ENCODE measurements at places on chromosomes 1 and 21.
A peak's percentile ranks its signal among the peaks of the same experiment; 100 is the strongest.

GRCh38 chr1:19220080-19220846 is 10.2 kb upstream of the UBR4 start:
- no peak for DNase-seq

DNA sequence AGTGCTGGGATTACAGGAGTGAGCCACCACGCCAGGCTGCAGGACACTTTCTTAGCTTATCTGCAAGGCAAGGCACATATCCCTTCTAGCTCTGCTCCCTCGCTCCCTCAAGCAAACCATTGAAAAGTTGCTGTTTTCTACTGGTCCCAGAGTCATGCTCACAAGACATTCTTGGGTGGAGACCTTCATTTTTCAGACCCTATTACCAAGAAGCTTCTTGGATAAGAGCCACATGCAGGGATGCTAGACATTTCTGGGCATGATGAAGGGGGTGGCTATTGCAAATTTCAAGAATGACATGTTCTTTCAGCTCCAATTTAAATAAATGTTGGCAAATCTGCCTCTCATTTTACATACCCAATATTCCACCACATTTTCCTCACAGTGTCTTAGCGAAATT is 33.9 kb downstream of the CAPN9 start:
- no peak for DNase-seq

DNA sequence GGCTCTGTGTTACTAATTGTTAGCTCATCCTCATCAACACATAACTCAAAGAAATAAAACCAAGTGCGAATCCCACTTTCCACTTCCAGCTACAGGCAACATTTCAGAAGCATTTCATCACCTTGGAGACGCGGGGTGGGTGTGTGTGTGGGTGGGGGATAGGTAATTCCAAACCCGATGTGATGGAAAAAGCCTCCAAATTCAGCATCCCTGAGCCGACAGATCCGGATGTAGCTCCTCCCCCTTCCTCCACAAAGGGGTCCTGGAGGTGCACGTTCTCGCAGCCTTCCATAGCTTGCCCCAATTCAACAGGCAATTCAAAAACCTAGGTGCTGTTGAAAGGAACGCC is 486 bp downstream of the HSPA13 start:
- DNase-seq, result peak; percentile 44

DNA sequence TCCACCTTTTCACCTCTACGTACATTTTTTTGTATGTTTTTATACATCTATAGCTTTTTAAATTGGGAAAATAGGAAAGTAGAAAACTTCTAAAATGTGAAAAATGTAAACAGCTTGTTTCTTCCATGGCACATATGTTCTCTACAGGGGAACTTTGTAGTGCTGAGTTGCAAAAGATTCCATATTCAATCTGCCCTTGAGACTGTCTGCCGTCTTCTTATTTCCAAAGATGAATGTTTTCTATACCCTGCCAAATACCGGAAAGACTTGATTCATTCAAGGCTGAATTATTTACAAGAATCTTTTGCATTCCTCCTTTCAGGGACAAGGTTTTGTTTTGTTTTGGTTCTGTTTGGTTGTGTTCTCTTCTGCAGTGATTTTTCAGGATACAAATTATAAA is 1334.5 kb upstream of the ADGRL4 start:
- DNase-seq, result no peak

GRCh38 chr1:185650602-185651230 is 83.5 kb upstream of the HMCN1 start:
- no peak for DNase-seq

GRCh38 chr1:200207711-200208126 is 180.2 kb downstream of the NR5A2 start:
- DNase-seq, result no peak

GRCh38 chr1:113835686-113836290 is 23.5 kb upstream of the RSBN1 start:
- no peak for DNase-seq

DNA sequence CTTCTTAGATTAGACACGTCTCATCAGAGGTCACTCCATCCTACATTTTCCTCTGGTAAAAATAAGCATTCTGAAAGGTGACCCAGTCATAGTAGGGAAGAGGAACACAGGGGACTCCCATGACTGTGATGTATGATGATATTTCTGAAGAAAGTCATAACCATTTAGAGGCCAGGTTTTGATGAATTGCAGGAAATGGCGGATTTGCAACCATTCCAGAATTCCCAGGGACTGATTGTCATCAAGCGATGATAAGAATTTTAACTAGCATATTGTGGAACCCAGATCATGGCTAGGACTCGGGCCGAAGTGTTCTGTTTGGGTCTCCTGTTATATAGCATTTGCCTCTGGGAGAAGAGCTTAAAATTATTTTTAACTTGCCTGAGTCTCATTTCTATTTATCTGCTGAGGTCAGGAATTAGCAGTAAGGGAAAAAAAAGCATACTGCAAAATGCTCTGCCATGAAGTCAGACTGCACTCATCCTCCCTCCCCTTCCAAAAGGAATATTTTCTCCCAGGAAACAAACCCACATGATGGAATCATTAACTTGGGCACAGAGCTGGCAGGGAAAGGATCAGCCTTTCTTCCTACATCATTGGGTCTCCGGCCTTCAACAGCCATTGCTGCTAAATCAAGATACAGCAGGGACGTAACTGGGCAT is 286.7 kb downstream of the HLX start:
- DNase-seq, result no peak

GRCh38 chr21:24200052-24200451 is 1407.2 kb downstream of the MRPL39 start:
- no peak for DNase-seq

DNA sequence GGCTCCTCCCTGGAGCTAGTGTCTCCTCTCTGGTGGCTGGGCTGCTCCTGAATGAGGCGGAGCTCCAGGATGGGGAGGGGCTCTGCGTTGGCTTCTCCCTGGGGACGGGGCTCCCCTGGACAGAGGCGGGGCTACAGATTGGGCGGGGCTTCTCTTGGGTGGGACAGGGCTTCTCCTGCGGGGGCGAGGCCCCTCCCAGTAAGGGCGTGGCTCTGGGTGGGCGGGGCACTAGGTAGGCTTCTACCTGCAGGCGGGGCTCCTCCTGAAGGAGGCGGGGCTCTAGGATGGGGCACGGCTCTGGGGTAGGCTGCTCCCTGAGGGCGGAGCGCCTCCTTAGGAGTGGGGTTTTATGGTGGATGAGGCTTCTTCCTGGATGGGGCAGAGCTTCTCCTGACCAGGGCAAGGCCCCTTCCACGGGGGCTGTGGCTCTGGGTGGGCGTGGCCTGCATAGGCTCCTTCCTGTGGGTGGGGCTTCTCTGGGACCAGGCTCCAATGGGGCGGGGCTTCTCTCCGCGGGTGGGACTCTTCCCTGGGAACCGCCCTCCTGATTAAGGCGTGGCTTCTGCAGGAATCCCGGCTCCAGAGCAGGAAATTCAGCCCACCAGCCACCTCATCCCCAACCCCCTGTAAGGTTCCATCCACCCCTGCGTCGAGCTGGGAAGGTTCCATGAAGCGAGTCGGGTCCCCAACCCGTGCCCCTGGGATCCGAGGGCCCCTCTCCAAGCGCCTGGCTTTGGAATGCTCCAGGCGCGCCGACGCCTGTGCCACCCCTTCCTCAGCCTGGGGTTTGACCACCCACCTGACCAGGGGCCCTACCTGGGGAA is 22.7 kb upstream of the ARF1 start:
- DNase-seq, result peak; percentile 61

DNA sequence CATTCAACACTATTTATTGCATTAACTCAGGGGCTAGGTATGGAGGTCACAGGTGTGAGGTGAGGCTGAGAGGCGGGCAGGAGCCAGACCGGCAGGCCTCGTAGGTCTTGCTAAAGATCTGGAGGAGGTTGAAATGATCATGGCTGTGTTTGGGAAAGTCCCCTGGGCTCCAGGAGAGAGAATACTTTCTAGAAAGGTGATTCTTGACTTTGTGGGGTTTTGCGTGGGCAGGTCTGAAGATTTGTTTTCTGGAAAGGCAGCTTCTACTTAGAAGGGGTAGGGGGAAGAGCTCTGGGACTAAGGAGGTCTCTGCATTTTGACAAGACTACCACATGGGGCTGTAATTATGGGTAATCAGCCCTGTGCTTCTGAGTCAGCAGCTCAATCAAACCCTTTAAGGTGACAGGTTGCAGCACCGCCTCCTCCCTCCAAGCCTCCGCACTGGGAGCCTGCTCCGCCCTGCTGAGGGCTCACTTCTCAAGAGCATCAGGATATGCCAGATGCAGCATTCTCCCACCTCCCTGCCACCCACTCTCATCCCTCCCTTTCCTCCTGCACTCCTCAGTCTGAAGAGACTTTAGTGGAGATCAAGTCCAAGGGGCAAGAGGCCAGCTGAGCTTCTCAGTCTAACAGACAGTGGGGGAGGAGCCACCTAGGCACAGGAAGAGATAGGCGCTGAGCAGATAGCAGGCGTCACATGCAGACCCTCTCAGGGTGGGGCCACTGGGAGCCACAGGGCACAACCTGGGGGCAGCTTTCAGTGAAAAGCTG is 30.5 kb downstream of the SLC30A1 start:
- peak; percentile 15 for DNase-seq

GRCh38 chr21:20661745-20662422 is 336.3 kb upstream of the NCAM2 start:
- no peak for DNase-seq

DNA sequence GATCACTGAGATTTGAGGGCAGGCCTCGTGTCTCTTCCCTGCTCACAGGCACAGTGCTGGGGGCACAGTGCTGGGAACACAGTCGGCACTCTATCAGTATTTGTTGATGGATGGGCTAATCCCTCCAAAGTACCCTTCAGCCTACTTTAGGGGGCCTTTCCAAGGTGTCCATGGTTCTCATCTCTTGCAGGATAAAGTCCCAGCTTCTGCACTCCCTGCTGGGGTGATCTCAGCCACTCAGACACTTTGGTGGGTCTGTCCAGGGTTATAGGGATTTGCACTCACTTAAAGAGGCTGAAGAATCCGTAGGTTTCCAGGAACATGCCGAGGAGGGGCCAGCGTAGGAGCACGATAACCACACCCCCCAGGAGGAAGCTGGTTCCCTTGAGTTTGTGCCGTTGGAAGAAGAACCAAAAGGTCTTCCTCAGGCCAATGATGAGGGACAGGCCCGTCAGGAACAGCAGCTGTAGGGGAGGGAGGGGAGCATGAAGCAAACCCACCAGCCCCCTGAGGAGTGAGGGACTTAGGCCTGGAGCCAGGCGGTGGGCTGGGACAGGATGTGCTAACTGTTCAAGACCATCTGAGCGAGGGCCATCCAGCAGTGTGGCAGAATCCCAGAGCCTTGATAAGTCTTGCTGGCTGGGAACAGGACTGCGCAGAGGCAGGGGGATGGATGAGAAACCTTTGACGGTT is 5.2 kb upstream of the KISS1 start:
- DNase-seq, result no peak

DNA sequence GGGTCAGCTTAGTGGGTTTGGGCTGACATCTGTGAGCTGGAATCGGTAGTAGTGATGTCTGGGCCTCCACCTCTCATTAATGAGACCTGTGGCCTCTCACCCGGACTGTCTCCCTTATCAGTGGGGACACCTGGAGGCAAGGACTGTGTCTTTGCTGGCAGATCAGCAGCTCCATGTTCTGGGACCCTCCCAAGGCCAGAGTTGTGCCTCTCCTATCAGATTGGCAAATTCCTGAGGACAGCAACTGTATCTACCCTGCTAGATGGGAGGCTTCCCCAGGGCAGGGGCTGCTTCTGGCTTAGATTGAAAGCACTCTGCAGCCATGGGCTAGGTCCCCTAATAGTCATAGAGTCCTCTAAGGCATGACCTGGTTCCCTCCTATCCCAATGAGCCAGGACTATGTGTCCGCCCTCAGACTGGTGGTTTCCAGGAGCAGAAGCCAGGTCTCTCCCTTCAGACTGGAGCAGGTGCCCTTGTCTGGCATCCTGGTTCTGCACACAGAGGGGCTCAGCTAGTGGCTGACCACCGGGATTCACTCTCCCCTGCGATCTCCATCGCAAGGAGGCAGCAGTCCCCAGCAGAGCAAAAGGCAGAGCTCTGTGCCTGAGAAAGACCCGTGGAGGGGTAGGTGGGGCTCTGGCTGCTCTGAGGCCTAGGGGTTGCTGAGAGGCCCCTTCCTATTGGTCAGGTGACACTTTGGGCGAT is 5.8 kb downstream of the DRAXIN start:
- no peak for DNase-seq

DNA sequence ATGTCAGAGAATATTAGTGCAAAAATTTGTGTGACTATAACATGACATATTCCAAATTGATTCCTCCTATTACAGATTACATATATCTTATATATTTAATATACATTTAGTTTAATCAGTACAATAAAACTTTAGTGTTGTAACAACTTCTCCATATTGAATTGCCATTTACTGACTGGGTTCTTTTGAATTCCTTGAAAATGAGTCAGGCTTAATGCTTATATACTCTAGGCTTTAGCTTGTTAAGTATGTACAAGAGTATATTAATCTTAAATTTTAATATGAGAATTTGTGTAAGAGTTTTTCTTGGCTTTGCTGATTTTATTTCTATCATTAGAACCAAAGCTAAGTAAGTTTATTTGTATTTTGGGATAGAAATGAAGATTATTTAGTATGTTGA is 40.3 kb downstream of the XPR1 start:
- no peak for DNase-seq

DNA sequence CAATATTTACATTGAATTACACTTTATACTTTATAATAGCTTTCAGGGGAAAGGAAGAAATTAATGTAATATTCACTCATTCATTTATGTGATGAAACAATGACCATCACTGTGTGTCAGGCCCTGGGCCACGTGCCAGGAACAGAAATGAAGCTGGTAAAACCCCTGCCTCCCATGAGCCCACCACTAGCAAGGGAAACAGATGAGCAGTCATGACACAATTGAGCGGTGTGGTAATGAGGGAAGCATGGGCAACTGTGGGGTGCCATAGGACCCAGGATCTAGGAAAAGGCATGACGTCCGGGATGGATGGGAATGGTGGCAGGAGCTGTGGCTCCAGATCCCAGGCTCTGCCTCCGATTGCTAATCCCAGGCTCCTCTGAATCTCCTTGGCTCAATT is 17.0 kb upstream of the SLC5A9 start:
- DNase-seq, result no peak

- no peak for DNase-seq
Observed at GRCh38 chr1:176211396-176212165, 4.5 kb upstream of the COP1 start.
